Esophagus muscularis mucosa (tissue), 4 donors: ENCODE measurements at places on chromosomes 12 and 14.

GRCh38 chr12:69900720-69901131, 75.7 kb downstream of the MYRFL start:
- no peaks in the 10 kb centered on the region for H3K36me3 ChIP-seq
- no peak for DNase-seq
- no peaks in the 10 kb centered on the region for H3K4me1 ChIP-seq
- H3K4me3 ChIP-seq: no peak overlapping the region
- no peak overlapping the region for H3K27ac ChIP-seq

- peaks cover 8% of the 10 kb centered on the region for H3K4me1 ChIP-seq
- H3K36me3 ChIP-seq: no peaks in the 10 kb centered on the region
- no peak for DNase-seq
These were observed 11.0 kb upstream of the JPH4 start for GRCh38 chr14:23589606-23590005.

- no peaks in the 10 kb centered on the region for H3K27me3 ChIP-seq
- no peak overlapping the region for H3K27ac ChIP-seq
- no peaks in the 10 kb centered on the region for H3K36me3 ChIP-seq
- no peaks in the 10 kb centered on the region for H3K4me1 ChIP-seq
- no peak overlapping the region for H3K4me3 ChIP-seq
These were observed 97.1 kb upstream of the CDKN3 start for GRCh38 chr14:54299410-54300363.

DNA sequence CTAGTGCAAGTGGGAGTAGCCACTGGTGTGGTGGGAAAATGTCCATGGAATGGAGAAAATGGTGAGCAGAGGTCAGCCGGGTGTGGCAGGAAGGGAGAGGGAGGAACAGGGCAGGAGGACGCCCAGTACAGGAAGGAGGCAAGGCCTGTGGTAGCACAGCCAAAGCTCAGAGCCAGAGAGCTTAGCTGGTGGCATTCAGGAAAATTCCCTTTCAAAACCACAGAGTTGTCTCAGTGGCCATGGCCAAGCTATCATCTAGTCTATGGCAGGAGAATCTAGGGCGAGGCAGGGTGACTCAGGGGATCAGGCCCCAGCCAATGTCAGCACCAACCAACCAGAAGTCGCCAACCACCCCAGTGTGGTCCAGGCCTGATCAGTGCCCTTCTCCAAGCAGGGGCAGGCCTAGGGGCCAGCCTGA, 67.7 kb upstream of the DDX11 start:
- H3K27me3 ChIP-seq: no peaks in the 10 kb centered on the region
- DNase-seq: no peak
- H3K4me3 ChIP-seq: no peak overlapping the region
- H3K4me1 ChIP-seq: no peaks in the 10 kb centered on the region
- H3K36me3 ChIP-seq: no peaks in the 10 kb centered on the region

DNA sequence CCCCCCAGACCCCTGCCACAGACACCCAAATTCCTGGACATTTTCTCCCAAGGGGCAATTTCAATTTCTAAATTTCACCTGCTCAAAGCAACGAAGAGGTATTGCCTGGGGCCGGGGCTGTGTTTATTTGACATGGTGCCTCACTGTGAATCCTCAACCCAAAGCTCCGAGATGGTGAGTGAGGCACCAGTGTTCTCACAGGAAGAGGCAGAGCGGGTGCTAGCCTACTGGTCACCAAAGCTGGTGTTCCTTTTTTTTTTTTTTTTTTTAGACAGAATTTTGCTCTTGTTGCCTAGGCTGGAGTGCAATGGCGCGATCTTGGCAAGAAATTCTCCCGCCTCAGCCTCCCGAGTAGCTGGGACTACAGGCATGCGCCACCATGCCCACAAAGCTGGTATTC, 14.8 kb upstream of the SH2B3 start:
- H3K4me1 ChIP-seq: no peaks in the 10 kb centered on the region
- no peak overlapping the region for H3K27ac ChIP-seq
- no peak overlapping the region for H3K4me3 ChIP-seq
- H3K27me3 ChIP-seq: no peaks in the 10 kb centered on the region
- no peak for DNase-seq
- H3K36me3 ChIP-seq: no peaks in the 10 kb centered on the region

- H3K27me3 ChIP-seq: no peaks in the 10 kb centered on the region
- no peak overlapping the region for H3K27ac ChIP-seq
- no peak overlapping the region for H3K4me3 ChIP-seq
- peaks cover 9% of the 10 kb centered on the region for H3K4me1 ChIP-seq
- no peaks in the 10 kb centered on the region for H3K36me3 ChIP-seq
- no peak for DNase-seq
These were observed 51.2 kb downstream of the ARMH4 start for GRCh38 chr14:58100735-58101368.

DNA sequence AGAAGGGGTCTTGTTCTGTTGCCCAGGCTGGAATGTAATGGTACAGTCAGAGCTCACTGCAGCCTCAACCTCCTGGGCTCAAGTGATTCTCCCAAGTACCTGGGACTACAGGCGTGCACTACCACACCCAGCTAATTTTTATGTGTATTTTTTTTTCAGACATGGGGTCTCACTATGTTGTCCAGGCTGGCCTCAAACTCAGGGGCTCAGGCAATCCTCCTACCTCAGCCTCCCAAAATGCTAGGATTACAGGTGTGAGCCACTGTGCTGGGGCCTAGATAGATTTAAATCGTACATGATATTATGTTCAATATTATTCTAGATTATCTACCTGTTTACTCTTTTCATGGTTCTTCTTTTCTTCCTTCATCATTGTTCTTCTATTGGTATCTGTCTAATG, 61.5 kb downstream of the IFT81 start:
- no peak overlapping the region for H3K4me3 ChIP-seq
- no peak for DNase-seq
- no peaks in the 10 kb centered on the region for H3K36me3 ChIP-seq
- no peaks in the 10 kb centered on the region for H3K4me1 ChIP-seq
- no peaks in the 10 kb centered on the region for H3K27me3 ChIP-seq

DNA sequence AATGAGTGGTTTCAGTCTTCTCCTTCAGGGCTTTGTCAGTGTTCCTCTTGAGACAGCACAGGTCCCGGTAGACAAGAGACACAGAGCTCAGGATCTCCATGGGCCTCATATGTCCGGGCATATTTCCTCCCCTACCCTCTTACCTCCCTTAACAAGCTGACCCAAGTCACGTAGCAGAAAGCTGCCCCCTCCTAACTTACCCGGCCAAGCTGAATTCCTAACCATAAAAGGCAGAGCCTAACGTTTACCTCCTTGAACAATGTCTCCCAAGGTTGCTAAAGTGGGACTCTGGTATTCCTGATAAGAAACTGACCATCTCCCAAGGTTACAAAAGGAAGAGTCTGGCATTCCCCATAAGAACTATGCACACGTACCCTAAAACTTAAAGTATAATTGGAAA, 182.2 kb upstream of the USP15 start:
- no peak for DNase-seq
- H3K4me1 ChIP-seq: peaks cover 11% of the 10 kb centered on the region
- H3K27me3 ChIP-seq: no peaks in the 10 kb centered on the region

- H3K4me1 ChIP-seq: peaks cover 58% of the 10 kb centered on the region
- H3K4me3 ChIP-seq: peak overlapping the region; percentile 15
- H3K36me3 ChIP-seq: no peaks in the 10 kb centered on the region
- peak overlapping the region; percentile 91 for H3K27ac ChIP-seq
These were observed 13.1 kb upstream of the ITGA5 start for GRCh38 chr12:54431911-54432814.

- H3K36me3 ChIP-seq: no peaks in the 10 kb centered on the region
- H3K27me3 ChIP-seq: no peaks in the 10 kb centered on the region
- H3K4me3 ChIP-seq: no peak overlapping the region
- no peak for DNase-seq
These were observed 462.9 kb upstream of the USP15 start for GRCh38 chr12:61797266-61797665.

DNA sequence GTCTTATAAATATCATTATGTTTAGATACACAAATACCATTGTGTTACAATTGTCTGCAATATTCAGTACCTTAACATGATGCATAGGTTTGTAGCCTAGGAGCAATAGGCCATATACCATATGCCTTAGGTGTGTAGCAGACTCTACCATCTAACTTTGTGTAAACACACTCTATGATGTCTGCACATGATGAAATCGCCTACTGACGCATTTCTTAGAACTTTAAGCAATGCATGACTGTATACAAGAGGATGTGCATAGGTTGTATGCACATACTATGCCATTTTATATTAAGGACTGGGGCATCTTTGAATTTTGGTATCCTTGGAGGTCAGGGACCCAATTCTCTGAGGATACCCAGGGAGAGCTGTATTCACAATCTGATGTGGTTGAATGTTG, 10.1 kb upstream of the BTG1 start:
- H3K36me3 ChIP-seq: no peaks in the 10 kb centered on the region
- peaks cover 13% of the 10 kb centered on the region for H3K4me1 ChIP-seq
- DNase-seq: no peak
- no peak overlapping the region for H3K27ac ChIP-seq
- H3K27me3 ChIP-seq: no peaks in the 10 kb centered on the region

- H3K4me3 ChIP-seq: no peak overlapping the region
- no peaks in the 10 kb centered on the region for H3K36me3 ChIP-seq
- H3K27ac ChIP-seq: no peak overlapping the region
These were observed 27.5 kb downstream of the WIF1 start for GRCh38 chr12:65093606-65094005.

GRCh38 chr14:91100102-91100501, 13.8 kb upstream of the DGLUCY start:
- H3K36me3 ChIP-seq: no peaks in the 10 kb centered on the region
- no peak overlapping the region for H3K27ac ChIP-seq
- DNase-seq: no peak
- peaks cover 21% of the 10 kb centered on the region for H3K4me1 ChIP-seq
- no peaks in the 10 kb centered on the region for H3K27me3 ChIP-seq

GRCh38 chr14:96038920-96039632, at the start of gene C14orf132:
Gene C14orf132, plus strand, starts transcription at chr14:96039362. Its CDS starts 139 bp downstream, at chr14:96039501.
- H3K27me3 ChIP-seq: no peaks in the 10 kb centered on the region
- peak within 1 kb of the TSS; percentile 70 for H3K4me3 ChIP-seq
- no peak for DNase-seq
- H3K36me3 ChIP-seq: no peaks in the 10 kb centered on the region
- H3K27ac ChIP-seq: peak within 1 kb of the TSS; percentile 90

GRCh38 chr12:52895726-52896189, 9.1 kb downstream of the KRT8 start:
- H3K27me3 ChIP-seq: no peaks in the 10 kb centered on the region
- H3K36me3 ChIP-seq: peaks cover 28% of the 10 kb centered on the region
- DNase-seq: no peak
- no peak overlapping the region for H3K27ac ChIP-seq
- no peaks in the 10 kb centered on the region for H3K4me1 ChIP-seq
